ENCODE measurements at places on chromosomes 7 and 10. TPM values are rescaled to one million over a fixed set of nuclear protein-coding genes. Genes with fewer than 3 reads are reported as not detected.

DNA sequence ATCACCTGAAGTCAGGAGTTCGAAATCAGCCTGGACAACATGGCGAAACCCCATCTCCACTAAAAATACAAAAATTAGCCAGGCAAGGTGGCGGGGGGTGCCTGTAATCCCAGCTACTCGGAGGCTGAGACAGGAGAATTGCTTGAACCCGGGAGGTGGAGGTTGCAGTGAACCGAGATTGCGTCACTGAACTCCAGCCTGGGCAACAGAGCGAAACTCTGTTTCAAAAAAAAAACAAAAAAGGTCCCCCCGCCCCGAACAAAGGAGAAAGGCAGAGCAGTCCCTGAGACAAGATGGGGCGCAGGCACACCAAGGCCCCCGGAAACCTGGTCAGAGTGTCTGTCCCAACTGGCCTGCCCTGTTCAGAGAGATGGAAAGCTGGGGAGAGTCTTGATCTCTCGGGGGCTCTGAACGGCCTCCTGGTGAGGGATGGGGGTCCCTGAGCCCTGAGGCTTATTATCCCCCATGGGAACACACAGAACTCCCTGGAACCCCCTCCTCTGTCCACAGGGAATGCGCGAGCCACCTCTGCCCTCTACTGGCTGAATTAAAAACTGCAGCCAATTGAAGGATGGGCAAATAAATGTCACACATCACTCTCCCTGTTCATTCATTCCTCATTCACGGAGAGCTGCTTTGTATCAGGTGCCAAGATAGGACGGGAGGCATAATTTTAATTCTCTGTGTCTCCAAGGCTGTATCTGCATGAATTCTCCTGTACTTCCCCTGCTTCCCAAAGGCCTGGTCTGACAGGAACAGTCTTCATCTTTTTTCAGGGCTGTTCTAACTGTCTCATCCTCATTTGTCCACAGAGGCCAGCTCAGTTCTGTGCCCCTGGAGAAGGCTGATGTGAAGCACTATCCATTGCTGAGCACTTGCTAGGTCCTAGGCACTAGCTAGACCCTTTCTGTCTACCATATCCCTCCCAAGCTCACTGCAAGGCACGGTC, 28.9 kb downstream of the MAT1A start:
- ATAC-seq = no peak

DNA sequence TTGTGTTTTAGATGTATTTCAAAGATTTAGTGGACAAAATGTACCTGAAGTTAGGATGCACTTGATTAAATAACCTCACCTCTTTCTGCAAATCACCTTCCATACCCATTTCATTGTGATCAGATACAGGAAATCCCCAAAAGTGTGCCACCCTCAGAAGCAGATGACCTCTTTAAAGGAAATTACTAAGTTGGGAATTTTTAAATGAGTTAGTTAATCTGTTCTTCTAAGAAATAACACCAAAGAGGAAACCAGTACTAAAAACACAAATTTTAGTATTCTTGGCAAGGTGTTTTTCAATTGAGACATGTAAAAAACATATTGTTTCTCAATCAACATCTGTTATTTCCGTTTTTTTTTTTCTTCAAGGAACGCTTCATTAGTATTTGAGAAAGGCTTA, 4.6 kb upstream of the SEMA3A start:
- ATAC-seq = no peak

DNA sequence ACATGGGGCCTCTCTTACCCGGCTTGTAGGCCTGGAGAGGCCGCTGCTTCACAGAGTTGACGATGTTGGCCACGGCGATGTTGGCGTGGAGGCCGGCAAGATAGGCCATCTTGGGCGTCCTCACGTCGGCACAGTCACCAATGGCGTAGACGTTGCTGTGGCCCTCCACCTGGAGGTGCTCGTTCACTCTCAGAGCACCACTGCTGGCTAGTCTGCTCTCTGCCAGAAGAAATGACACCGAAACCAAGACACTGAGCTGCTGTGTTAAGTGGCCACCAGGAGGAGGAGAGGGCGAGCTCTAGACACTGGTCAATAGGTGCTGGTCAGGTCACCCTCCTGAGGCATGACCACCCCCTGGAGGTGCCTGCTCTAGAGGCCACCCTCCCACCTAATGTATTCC, 17.7 kb downstream of the AIFM2 start:
- ATAC-seq = no peak

DNA sequence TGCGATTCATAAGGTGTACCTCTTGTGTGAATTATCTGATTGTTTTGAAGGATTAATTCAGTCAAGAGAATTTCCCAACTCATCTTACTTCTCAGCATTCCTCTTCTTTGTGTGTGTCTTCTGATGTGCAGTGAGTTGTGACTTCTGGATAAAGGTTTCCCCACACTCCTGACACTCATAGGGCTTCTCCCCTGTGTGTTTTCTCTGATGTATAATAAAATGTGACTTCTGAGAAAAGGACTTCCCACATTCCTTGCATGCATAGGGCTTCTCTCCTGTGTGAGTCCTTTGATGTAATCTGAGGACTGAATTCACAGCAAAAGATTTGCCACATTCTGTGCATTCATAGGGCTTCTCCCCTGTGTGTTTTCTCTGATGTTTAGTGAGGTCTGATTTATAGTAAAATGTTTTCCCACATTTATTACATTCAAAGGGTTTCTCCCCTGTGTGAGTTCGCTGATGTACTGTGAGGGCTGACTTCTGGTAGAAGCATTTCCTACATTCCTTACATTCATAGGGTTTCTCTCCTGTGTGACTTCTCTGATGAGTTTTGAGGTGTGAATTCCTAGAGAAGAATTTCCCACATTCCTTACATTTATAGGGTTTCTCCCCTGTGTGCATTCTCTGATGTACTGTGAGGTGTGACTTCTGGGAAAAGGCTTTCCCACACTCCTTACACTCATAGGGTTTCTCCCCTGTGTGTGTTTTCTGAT, 24.2 kb downstream of the ZNF25 start:
- no peak for ATAC-seq

GRCh38 chr10:103514244-103514643, 20.7 kb downstream of the NEURL1 start:
- no peak for ATAC-seq

DNA sequence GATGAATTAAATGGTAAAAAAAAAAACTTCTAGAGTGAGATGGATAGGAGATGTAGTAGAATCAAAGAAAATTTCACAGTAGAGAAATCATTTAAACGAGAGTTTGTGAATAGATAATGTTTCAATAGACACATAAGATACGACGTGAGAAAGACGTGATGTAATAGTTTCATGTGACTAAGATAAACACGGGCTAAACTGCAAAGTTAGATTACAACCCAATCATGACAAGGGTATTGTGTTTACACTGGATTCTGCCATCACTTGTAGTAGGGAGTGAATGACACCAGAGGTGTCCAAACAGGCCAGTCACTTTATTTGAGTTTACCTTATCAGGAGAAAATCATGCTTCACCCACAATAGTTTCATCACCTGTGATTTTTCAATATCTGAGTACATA, 21.6 kb downstream of the SEMA3D start:
- no peak for ATAC-seq

The BMI1 gene
- 108 TPM for total RNA-seq

The CHST15 gene
- total RNA-seq = 63.5 TPM

The CREB5 gene
- 7.8 TPM for total RNA-seq

The ELOVL3 gene
- not detected for total RNA-seq

The NPC1L1 gene
- 0.08 TPM for total RNA-seq

Measured in gastroesophageal sphincter (tissue), 4 donors.